Activated naive CD4-positive, alpha-beta T cell (primary cell): ENCODE measurements at places on chromosomes 4 and X.

GRCh38 chr4:1269209-1269608, 20.3 kb upstream of the CTBP1 start:
- no peak for DNase-seq

GRCh38 chr4:38071801-38072431, 111.7 kb downstream of the PTTG2 start:
- no peak for DNase-seq

DNA sequence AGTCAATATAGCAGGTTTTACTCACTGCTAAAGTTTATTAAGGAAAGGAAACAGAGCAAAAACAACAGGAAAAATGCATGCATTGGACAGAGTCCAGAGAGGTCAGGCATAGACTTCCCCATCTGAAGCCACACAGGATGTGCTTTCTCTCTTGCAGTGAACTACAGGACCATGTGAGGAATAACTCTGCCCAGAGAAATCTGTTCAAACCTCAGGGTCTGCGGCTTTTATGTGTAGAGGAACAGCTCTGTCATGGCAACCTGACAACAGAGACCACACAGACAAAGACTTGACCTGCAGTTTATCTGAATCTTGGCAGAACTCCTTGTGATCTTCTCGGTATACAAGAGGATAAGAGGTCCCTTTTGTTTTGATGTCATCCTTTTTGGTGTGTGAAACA, 46.3 kb upstream of the LONRF3 start:
- no peak for DNase-seq

GRCh38 chr4:182536221-182536811, 293.1 kb downstream of the TENM3 start:
- no peak for DNase-seq

GRCh38 chr4:123390846-123391456, 5.6 kb upstream of the SPRY1 start:
- DNase-seq = no peak

- no peak for DNase-seq
Observed at GRCh38 chr4:113687067-113687718, 74.3 kb downstream of the CAMK2D start.

DNA sequence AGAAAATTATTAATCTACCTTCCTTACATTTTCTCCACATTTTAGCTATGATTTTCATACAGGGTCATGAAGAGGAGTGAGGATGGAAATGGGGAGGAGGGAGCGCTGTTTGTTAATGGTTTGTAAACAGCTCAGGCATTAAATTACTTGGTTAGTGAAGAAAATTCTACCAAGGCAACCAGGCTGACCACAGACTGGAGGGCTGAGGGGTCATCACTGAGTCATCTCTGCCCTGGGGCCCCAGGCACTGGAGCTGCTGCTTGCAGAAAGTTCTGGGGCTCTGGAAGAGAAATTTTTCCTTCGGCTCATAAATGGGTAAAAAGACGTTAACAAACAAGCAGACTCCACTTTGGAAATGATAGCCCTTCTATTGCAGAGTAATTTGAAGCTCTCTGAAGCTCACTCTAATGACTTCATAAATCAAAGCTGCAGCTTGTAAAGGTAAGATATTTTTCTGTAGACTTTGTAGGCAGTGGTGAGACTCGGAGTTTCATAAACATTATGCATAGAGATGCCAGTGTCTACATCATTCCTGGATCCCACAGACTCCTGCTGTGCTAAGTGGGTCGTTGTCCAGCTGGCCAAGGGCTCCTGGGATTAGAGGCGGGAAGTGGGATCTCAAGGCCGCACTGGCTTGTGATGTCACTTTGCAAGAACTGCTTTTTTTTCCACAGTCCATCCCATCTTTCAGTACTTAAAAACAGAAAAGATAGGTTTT, 159.6 kb downstream of the PTTG2 start:
- no peak for DNase-seq

GRCh38 chrX:41265615-41266014, 68.3 kb upstream of the DDX3X start:
- DNase-seq = no peak

GRCh38 chr4:85728464-85728863, 253.5 kb downstream of the ARHGAP24 start:
- DNase-seq = no peak
